Vagina (tissue), 2 donors: ENCODE measurements at places on chromosomes 12 and 14. TPM values are rescaled to one million over a fixed set of nuclear protein-coding genes. Genes with fewer than 3 reads are reported as not detected.

DNA sequence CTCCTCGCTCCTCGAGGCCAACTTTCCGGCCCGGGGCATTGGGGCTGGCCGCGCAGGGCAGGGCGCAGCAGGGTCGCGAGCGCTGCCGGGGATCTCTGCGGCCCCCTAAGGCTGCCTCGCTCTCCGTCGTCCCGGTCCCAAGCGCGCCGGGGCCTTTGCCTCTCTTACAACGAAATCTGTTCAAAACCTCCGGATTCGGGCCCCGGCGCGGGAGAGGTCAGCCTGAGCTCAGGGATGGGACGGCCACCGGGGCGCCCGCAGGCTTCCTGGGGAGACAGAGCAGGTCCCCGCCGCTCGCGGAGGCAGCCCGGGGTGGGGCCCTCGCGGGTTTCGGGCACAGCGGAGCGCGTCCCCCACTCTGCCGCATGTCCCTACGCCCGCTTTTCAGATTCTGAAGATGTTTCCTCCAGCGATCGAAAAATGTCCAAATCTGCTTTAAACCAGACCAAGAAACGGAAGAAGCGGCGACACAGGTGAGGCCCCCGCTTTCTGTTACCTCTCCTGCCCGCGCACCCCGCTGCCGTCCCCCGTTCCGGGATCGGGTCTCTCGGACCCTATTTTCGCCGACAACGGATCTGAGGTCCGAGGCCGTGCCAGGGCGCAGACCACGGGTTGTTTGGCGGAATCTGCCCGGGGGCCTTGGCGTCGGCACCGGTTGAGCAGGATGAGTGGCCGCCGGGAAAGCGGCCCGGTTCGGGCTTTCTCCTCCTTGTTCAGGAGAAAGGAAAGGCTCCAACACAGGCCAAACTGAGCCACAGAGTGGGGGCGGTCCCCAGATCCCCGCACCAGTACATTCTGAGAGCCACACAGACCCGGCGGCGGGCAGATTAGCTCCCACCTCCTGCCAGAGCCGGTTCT lies 1.8 kb downstream of the VSX2 start:
- DNase-seq, result no peak

Gene NOVA1
- total RNA-seq, result 35.1 TPM

DNA sequence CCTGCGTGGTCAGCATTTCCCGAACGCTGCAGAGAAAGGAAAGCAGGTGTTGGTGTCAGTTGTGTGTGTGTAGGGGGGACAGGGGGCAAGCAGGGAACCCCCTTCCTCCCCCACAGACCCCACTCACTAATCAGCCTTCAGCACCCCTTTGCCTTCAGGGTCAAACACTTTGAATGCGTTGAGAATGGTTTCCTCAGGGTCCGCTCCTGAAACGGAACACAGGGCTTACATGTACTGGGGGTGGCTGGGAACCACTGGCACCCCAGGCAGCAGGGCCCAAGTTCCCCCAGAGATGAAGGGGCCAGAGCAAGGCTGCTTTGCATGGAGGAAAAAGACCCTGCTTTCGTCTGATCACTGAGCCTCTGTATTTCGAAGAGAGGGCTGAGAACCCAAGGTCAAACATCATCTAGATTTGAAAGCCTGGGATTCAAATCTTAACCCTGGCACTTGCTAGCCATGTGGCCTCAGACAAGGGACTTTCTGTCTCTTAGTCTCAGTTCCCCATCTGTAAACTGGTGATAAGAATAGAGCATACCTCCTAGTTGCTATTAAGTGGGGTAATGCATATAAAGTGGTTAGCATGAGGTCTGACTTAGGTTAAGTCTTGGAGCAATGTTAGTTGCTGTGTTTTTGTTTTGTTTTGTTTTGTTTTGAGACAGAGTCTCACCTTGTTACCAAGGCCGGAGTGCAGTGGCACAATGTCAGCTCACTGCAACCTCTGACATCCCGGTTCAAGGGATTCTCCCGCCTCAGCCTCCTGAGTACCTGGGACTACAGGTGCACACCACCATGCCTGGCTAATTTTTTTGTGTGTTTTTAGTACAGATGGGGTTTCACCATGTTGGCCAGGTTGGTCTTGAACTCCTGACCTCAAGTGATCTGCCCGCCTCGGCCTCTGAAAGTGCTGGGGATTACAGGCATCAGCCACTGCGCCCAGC lies 7.0 kb downstream of the MYL2 start:
- no peak for DNase-seq

DNA sequence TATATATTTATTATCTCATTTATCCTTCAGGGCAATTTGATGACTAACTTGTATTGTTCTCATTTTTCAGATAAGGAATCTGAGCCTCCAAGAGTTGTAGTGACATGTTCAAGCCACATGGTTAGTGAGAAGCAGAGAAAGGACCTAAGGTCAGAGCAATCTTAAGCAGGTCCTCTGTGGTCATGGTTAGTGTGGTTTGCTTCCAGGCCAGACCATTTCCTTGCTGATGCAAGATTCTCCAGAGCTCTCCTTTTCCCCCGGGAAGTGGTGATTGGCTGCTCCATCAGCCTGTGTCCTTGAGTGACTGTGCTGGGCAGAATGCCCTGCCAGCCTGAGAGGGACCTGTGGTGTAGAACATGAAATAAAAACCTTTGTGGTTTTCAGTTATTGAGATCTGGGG lies 141.3 kb downstream of the KTN1 start:
- DNase-seq, result no peak

Gene CMKLR1
- 10.1 TPM for total RNA-seq

DNA sequence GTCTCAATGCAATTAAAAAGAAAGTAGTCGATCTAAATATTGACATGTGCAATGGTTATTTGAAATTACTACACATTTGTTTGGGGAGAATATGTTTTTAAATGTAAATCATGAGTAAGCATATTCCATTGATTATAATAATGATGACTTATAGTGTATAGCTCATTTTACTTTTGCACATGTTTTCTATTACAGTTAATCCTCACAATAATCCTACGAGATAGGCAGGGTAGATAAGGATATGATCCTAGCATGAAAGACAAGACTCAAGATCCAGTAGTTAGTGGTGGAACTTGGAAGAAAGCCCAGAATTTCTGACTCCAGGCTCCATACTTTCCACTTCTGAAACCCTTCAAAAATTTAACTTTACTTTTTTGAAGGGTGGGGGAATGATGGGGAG lies 94.0 kb downstream of the NAV3 start:
- no peak for DNase-seq

DNA sequence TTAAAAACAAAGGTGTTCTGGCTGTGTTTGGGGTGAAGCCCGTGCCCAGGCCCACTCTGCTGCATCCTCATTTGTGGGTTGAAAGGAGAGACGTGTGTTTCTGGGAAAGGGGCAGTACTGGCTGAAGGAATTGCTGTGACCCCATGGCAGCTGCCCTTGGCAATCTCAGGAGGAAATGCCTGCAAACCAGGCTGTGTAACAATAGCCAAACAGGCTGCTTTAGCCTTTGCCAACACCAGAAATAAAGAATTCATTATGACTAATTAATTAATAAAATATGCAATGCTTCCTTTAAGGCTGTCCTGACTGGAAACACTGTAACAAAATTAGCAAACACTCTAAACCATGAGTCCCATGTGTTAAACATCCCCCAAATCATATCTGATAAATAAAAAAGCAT lies 53.0 kb upstream of the KRR1 start:
- DNase-seq, result no peak

Gene KRT78
- total RNA-seq, result 89.1 TPM

Gene RBM23
- 68.5 TPM for total RNA-seq
